Activated CD4-positive, alpha-beta T cell treated with anti-CD3 and anti-CD28 coated beads, Interleukin-10, Interleukin-2, amounts not matched to agents 100 ng/mL and 50 ng/mL, durations not matched to agents 16 hours and 8 hours (primary cell): ENCODE measurements at places on chromosomes 16 and 17.

- no peak for DNase-seq
Observed at GRCh38 chr16:73321853-73322252, 273.9 kb upstream of the ZFHX3 start.

DNA sequence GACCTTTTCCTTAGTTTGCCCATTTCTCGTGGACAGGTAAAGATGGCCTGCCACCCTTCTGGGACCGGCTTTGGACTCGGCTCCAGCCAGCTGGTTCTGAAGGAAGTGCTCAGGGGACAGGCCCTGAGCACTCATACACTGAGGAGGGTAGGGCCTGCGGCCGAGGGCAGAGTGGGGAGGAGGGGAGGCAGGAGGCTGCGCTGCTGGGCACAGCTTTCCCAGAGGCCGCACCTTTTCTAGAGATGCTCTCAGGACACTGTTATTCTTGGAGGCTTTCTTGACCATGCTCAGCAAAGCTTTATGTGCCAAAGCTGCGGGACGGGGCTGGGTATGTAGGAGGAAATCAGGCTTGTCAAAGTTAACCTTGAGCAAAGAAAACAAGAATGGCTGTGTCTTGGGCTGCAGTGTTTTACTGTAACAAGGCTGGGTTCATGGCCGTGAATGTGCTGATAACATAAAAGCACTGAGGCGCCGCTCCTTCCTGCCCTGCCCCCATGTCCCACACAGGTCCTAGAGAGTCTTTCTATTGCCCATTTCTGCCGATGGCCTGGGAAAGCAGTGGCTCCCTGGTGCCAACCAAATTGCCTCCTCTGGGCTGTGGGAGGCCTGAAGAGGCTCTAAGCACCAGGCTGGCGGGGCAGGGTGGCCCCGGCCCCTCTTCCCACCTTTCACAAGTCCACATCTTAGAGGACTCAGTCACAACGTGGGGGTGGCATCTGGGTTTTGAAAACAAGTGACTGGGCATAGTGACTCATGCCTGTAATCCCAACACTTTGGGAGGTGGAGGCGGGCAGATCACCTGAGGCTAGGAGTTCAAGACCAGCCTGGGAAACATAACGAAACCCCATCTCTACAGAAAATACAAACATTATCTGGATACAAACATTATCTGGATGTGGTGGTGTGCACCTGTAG, 22.3 kb upstream of the TIMP2 start:
- DNase-seq, result no peak

DNA sequence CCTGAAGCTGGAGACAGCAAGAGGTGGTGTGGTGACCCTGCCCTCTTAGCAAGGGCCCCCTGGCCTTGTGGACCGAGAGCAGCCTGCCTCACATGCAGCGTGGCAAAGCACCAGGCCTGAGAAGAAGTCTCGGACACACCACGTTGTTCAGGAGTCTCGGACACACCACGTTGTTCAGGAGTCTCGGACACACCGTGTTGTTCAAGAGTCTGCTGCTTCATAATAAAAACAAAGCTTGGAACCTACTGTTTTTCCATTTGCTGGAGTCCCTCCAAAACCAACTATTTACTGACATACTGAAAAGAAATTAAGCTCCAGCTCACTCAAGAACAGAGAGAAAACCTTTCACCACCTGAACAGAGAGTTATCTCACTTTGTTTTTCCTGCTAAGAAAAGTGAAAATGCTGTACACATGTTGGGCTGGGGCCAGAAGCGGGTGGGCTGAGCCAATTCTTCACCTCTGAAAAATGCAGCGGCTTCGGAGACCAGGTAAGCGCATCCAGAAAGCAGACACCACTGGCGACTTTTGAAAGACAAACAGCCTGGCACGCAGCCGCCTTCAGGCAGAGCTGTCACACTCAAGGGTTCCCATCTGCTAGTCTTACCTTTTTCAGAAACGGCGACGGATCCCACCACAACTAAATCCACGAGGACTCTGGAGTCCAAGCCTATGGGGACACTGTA, 8.9 kb downstream of the MTHFSD start:
- DNase-seq, result no peak

GRCh38 chr16:87033541-87034300, 283.5 kb downstream of the C16orf95 start:
- no peak for DNase-seq

- peak; percentile 22 for DNase-seq
Observed at GRCh38 chr16:47643323-47644000, 182.3 kb downstream of the PHKB start.

DNA sequence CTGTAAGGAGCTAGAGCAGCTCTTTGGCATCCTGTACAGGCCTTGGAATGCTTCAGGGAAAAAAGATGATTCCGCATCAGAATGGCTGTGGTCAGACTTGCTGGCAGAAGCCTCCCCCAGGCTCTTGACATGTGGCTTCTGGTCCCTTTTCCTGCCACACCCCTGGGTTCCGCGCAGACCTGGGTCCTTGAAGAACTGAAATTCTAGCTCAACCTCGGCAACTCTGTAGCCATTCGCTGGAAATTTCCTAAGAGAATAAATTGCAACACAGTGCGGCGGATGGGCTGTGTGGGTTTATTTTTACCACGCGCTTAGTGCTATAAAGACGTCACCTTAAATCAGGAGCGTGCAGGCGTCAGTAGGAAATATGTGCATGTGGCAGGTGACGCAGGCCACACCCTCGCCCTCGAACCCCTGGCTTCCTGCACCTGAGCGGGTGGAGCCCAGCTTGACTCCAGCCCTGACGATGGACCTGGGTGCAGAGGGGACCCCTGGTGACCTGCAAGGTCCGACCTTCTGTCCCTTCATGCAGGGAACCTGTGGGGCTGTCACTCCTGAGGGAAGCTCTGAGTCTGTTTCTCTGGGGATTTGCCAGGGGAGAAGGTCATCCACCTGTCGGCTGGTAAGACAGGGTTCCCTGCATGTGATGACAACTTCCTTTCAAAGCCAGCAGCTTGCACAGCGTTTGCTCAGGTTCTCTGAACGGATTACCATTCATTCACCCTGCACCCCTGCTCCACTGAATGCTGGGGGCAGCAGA, 46.3 kb downstream of the METRNL start:
- DNase-seq, result peak; percentile 30

DNA sequence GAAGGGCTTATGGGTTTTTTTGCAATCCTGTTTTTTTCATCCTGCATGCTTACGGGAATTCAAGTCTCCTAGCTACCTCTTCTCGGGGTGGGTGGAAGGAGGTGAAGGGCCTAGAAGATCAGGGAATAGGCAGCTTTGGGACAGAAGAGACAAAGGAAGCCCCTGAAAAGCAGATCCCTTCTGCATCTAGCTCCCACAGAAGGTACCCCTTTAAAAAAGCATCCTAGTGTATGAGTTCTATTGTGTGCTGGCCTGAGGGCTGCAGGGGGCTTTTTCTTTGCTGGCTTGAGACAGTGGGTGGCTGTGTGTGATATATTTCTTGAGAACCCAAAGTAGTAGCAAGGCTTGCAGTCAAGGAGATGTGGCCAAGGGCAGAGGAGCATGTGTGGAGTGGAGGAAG, 330.5 kb downstream of the MAF start:
- peak; percentile 16 for DNase-seq

- DNase-seq, result no peak
Observed at GRCh38 chr16:9594946-9595345, 503.5 kb downstream of the HAPSTR1 start.

GRCh38 chr16:3188675-3188924, 596 bp downstream of the OR1F1 start:
- DNase-seq, result no peak

GRCh38 chr17:14582996-14583395, 282.1 kb downstream of the HS3ST3B1 start:
- DNase-seq, result no peak
